GDM1 (cell line): ENCODE measurements at places on chromosomes 5 and 9.

DNA sequence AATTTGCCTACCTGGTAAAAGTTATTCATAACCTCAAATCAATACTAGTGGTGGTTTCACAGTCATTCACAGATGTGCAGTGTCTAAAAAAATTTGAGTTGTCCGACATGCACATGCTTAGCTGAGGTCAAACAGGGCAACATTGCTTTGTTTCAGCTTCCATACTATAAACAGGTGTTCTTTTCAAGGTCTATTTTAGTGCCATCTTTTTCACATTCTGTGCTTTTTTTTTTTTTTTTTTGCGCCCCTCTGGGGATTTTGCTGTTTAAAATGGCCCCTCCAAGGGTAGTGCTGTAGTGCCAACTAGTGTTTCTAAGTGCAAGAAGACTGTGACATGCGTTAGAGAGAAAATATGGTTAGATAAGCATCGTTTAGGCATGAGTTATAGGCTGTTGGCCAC is 14.5 kb downstream of the PHAX start:
- DNase-seq: no peak

- peak; percentile 45 for DNase-seq
These were observed 28.8 kb downstream of the LPCAT1 start for GRCh38 chr5:1494780-1495524.

- no peak for DNase-seq
These were observed 92.4 kb upstream of the CDH10 start for GRCh38 chr5:24737163-24737562.

DNA sequence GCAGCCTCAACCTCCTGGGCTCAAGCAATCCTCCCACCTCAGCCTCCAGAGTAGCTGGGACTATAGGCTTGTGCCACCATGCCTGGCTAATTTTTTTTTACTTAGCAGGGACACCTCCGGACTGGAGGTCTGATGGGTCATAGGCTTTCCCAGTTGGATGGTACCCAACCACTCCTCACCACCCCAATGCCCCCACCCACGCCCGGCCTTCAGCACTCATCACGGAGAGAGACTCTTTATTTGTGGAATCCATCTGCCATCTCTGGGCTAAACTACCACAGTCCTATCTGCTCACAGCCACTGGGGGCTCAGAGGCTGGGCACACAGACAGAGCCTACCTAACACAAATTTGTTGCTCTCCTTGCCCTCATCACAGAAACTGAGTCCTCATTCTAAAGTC is 58.3 kb upstream of the STXBP1 start:
- no peak for DNase-seq

DNA sequence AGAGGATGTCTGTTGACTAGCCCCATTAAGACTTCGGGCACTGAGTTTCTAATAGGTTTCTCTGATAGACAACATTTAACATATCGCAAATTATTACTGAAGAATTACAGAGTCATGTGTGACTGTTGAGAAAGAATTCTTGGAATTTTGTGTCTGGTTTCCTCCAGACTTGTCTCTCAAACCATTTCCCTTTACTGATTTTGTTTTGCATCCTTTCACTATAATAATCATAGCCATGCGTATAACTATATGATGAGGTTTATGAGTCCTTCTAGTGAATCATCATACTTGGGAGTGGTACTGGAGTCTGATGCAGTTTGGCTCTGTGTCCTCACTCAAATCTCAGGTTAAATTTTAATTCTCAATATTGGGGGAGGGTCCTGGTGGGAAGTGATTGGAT is 27.0 kb downstream of the ZNF169 start:
- DNase-seq: no peak

- no peak for DNase-seq
These were observed 47.0 kb downstream of the GPR107 start for GRCh38 chr9:130100681-130101080.

DNA sequence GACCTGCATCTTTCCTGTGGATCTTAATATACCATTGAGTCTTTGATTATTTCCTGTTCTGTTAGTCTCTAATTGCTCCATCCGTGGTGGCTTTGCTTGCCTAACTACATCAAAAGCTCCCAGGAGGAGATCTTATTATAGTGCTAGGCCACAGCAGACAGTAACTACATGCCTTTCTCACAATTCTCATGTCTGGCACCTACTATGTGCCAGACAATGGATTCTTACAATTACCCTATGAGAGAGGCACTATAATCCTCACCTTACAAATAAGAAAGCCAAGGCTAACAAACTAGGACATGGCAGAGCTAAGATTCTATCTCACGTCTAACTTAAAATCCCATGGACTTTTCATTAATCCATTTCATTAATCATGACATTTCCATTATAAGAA is 70.3 kb upstream of the TARS1 start:
- no peak for DNase-seq

GRCh38 chr5:147188200-147189108 is 46.4 kb upstream of the STK32A start:
- peak; percentile 5 for DNase-seq

- no peak for DNase-seq
These were observed 75.8 kb upstream of the PCAT7 start for GRCh38 chr9:94478755-94479730.

DNA sequence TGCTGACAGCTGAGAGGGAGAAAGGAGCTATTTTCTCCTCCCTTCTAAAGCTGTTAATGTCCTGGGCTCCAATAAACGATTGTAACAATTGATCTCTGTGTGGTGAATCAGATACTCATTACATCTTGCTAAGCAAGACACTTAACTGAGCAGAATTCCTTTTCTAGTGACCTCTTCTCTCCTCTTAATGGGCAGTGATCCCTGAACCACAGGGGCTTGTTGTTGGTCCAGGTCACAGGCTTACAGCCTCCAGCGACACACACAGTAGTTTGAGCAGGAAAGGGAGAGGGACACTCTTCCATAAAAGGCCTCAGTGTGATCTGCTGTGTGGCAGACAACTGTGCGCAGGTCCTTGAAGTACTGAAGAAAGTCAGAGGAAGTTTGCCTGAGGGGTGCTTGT is 58.5 kb upstream of the MYO10 start:
- no peak for DNase-seq

DNA sequence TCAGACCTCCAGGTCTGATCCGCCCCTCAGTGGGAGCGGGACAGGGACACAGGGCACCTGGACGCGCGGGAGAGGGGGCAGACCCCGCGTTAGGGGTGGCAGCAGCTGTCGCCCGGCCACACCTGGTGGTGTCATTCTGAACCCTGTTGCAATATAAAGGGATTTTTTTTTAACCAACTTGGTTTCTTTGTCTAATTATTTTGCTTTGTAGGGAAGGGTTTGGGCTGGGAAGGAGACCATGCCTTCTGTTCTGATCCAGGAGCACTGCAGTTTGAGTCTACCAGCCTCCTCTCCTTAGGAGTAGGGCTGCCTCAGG is 10.9 kb upstream of the ASS1 start:
- DNase-seq: no peak
